Caki2 (cell line): ENCODE measurements at places on chromosomes 11 and 22. TPM values are rescaled to one million over a fixed set of nuclear protein-coding genes. Genes with fewer than 3 reads are reported as not detected.

Gene CPT1B
- total RNA-seq = 0.35 and 10.4 TPM in 2 replicates

Gene OR5AK2
- total RNA-seq = not detected in 2 replicates

Gene SLC1A2
- total RNA-seq = not detected in 2 replicates

Gene DDI1
- not detected in 2 replicates for total RNA-seq
